Stimulated activated CD4-positive, alpha-beta T cell treated with anti-CD3 and anti-CD28 coated beads, Interleukin-12 subunit alpha, Interleukin-12 subunit beta, amount 100 ng/mL, for 24 hours (primary cell): ENCODE measurements at places on chromosomes 3 and 15.

DNA sequence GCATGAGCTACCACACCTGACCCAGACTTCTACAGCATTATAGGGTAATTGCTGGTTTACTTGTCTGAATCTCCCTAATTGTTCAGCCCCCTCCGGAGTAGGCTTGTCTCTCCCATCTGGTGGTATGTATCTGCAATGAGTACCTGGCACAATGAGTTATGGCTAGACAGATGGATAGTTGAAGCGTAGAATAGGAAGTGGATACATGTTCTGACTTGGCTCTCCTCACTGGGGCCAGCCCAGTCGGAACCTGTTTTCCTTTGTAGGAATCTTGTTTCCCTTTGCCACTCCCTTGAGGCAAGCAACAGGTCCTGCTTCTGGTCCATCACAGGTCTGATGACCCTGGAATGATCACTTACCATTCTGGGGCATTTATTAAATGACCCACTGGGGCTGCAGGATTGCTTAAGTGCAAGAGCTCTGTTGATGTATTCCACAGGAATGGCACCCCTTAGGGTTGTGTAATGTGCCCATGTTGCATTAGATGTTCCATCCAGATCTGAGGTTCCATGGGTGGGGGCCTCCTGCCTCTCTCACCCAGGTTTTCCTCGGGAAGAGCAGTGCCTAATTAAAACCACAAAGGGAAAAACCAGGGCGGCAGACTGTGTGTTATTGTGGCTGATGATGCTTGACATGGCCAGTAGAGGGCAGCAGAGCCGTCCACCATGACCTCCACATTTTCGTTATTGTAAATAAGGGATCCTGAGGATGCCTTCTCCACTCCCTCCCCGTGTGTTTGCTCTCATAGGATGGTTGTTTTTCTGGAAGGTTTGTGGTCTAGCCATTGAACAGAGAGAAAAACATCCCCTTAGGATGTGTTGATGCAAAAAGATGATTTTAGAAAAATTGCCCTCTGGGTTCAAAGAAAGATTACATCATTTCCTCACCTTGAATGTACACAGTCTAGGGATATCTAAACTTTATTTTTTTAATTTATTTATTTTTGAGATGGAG lies 58.0 kb downstream of the CMTM8 start:
- peak; percentile 28 for DNase-seq

GRCh38 chr15:66089049-66089448 lies 164.5 kb downstream of the MEGF11 start:
- no peak for DNase-seq

DNA sequence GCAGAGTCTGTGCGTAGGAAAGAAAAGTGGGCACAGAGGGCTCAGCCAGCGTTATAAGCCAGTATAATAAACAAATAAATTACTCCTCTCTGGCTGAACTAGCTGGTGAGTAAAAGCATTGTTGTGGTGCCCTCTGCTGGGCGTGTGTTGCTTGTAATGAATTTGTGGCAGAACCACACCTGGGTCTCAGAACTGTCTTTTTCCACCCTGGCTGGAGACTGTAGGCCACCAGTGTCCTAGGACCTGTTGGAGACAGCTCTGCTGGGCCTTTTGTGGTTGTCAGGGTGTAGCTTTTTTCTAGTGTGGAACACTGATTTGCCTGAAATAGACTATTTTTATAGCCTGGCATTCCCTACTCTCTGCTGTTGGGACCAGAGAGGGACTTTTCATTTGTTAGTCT lies 130.5 kb upstream of the EIF1B start:
- DNase-seq: peak; percentile 57

DNA sequence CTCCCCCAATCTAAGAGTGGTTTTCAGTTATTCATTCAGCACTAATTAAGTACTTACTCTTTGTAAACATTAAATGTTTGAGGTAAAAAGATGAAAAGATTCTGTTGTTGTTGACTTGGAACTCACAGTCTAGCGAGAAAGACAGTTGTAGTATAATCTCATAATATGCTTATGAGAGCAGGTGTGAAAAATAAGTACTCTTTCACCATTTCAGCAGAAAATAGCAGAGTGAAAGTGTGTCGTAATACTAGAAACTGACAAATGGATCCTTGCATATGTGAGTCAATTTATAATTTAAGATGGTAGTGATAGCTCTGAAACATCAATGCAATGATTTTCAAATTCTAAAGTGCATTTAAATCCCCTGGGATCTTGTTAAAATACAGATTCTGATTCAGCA lies 618.8 kb upstream of the CCDC54 start:
- no peak for DNase-seq

GRCh38 chr3:175073219-175073905 lies 214.2 kb downstream of the NAALADL2 start:
- DNase-seq: no peak

- no peak for DNase-seq
These were observed 1.8 kb downstream of the MANF start for GRCh38 chr3:51386852-51387229.

- no peak for DNase-seq
These were observed 57.9 kb upstream of the DLG1 start for GRCh38 chr3:197356275-197356674.
